ENCODE measurements at places on chromosomes 5 and 9.

- no peak for DNase-seq
Observed at GRCh38 chr9:83027153-83027891, 35.6 kb downstream of the RASEF start.

- DNase-seq = no peak
Observed at GRCh38 chr5:10894445-10895054, 133.5 kb upstream of the DAP start.

DNA sequence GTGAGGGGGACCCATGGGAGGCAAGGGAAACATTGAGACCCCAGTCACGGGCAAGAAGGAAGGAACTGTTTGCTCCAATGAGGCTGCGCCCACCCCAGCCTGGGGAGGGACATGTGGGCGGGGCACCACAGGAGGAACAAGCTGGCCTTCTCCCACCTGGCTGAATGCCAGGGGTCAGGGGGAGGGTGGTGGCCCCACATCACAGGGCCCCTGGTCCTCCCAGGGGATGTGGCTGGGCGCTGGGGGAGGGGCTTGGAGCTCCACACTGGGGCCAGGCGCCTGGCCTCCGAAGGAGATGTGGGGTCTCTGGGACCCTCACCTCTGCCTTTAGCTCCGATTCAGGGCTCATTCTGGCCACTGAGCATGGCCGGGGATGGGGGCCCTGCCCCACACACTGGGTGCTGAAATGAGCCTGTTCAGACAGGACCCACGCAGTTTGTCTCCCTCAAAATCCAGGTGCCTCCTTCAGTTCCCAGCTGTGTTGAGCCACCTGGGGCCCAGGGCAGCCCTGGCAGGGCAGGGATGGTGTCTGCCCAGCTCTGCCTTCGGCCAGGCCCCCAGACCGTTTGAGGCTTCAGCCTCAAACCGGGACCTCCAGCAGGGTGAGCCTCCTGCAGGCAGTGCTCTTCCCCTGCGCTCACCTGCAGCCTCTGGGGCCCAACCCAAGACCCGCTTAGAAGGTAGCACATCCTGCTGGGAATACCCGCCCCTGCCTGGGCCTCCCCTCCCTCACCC, 33.2 kb upstream of the NOTCH1 start:
- DNase-seq = no peak

GRCh38 chr5:135880801-135881200, 14.8 kb downstream of the IL9 start:
- DNase-seq = no peak

DNA sequence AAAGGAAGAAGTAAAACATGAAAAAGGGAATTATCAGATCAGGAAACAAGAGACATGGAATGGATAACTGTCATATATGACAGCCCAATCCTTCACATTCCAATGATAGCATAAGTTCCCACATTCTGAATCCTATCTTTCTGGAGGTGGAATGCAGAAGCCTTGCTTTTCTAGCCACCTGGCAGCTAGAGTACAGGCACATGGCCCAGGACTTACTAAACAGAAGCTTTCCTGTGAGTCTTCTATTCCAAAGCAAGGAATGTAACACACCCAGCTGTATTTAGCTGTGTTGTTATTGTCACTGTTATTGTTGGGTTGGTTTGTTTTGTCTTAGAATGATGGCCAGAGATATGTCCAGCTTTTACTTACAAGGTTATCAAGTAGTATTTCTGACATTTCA, 780.5 kb upstream of the ZNF608 start:
- no peak for DNase-seq
